ENCODE measurements at places on chromosomes 11 and 22. TPM values are rescaled to one million over a fixed set of nuclear protein-coding genes. Genes with fewer than 3 reads are reported as not detected.

DNA sequence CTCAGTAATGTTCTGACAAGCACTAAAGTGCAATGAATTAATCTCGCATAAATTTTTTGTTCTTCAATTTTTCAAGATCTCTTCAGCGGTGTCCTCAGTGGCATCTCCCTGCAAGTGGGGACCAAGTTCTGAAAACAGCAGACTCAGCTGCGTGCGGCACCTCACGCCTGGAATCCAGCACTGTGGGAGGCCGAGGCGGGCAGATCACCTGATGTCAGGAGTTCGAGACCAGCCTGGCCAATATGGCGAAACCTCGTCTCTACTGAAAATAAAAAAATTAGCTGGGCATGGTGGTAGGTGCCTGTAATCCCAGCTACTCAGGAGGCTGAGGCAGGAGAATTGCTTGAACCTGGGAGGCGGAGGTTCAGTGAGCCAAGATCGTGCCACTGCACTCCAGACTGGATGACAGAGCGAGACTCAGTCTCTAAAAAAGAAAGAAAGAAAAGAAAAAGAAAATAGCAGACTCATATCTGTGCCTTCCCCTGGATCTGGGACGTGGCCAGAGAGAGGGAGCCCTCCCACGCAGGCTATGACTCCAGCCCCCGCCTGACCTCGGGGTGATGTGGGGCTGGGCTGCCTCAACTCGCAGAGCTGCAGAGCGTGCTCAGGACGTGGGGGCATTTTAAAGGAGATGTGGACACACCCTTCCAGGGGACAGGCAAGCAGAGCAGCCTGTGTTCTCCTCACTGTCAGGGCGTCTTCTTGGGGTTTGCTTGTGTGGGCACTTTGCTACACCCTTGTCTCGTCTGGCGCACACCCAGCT is 346.6 kb downstream of the BRD1 start:
- no peak for DNase-seq

DNA sequence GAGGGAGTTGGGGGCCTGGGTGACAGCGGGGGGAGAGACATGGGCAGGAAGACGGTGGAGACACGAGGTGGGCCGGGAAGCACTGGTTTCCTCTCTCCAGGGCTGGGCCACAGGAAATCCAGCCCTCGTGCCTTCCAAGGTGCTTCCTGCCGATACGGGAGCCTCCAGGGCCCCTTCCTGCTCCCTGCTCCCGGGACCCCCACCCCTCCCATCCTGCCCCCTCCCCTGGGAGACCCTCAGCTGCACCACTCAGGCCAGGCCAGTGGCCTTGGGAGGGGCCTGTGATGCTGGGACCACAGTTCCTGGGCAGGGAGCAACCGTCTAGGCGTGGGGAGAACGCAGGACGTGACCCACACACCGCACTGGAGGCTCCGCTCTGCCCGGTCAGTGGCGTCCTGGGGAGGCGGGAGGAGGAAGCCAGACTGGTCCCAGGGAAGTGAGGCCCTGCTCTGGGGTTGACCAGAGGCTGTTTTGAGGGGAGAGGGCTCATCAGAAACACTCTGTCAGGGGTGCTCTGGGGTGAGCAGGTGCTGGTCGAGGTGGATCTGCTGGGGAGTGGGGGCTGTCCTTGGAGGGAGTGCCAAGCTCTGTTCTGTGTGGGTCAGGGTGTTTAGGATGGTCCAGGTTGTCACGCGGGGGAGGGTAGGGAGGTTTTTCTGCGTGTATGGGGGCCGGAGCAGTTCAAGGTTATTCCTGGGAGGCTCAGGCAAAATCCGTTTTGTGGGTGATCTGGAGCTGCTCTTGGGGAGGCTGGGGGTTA is at the start of gene SHANK3:
Gene SHANK3 (plus strand): TSS at position 353 of the 760 bp plus-strand sequence.
- DNase-seq: no peak

Gene SLC37A4
- total RNA-seq: 26.6 TPM

DNA sequence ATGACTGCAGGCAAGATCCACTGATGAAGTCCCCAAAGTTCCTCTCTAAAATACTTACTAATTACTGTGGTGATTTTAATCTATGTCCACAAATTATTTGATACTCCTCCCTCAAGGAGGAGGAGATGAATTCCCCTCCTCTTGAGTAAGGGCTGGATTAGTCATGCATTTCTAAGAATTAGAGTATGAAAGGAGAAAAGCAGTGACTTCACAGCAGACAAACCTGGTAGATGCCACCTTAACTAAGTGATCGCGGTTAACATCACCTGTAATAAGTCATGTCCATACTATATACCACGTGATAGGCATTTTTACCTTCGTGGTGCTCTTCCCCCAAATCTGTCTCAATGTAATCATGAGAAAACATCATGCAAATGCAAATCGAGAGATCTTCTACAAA is 52.0 kb upstream of the TSPAN18 start:
- DNase-seq: no peak

Gene MUC2
- total RNA-seq: not detected

Gene APOA1
- total RNA-seq: 0.14 TPM

DNA sequence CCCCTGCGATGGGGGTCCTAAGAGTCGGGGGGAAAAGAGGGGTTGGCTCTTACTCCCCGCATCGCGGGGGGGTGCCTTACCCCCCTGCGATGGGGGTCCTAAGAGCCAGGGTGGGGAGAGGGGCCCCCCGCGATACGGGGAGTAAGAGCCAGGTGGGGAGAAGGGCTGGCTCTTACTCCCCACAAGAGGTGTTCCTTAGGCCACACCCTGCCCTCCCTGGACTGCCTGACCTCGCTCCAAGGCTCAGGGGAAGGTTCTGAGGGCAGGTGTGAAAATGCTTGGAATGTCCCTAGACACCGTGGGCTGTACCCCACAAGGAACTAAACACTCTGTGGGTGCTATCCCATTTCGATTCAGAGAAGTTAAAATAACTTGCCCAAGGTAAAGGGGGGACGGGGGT is 7.8 kb downstream of the UNC93B1 start:
- no peak for DNase-seq

DNA sequence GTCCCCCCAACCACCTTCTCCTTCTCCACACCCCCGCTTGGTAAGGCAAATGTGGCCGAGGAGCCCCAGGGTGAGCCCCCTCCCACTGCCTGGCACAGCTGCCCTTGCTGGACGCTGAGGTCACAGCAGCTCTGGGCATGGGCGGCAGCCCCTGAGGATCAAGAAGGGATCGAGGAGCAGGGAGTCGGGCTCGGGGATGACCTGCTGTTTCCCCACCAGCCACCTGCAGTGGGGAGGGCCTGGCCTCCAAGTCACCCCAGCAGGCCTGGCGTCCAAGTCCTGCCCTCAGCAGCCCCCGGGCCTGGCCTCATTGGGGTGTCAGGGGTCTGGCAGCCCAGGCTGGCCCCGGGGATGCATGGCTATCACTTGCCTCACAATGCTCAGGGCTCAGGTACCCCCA is 23.7 kb downstream of the MUC5AC start:
- DNase-seq: no peak

DNA sequence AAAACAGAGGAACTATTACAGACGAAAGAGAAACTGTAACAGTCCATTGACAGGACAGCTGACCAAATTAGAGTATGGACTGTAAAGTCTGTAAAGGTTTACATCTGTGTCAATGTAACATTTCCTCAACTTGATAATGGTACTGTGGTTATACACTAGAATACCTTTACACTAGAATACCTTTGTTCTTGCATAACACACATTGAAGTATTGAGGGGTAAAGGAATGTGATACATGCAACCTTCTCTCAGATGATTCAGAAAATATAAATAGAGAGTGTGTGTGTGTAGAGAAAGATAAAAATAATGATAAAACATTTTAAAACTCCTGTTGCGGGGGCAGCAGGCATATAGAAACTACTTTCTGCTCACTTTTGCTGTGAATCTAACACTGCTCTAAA is 5.6 kb upstream of the EEF1G start:
- DNase-seq: no peak

DNA sequence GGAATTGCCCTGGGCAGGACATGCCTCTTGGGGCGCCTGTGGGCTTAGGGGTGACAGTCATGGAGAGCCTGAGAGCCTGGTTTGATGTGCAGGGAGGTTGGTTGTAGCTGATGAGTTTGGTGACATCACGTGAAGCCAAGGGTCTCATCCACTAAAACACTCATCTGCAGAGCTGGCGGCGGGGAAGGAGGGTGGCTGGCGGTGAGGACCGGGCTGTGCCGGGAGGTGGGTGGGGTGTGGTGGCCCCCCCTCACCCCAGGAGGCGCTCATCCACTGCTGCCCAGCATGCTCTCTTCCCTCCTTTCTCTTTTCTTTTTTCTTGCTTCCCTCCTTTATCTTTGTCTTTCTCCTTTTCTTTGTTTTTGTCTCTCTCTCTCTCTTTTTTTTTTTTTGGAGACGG is 49.0 kb downstream of the GRAMD4 start:
- no peak for DNase-seq

Gene C22orf42
- not detected for total RNA-seq

DNA sequence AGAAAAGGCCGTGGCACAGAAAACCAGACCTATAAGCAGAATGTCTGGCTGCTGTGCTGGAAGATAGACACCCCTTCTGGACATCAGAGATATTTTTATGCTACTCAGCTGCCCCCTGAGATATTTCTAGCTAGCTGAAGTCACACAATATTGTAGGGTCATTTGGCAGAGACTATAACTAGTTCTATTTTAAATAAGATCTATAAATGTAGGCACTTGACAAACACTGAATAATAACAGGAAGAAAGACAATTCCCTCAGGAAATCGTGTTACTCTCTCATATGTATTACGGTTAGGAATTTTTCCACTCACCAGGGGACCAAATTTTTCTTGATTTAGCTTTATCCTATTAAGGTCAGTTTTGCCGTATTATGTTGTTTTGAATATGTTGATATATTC is 845.4 kb downstream of the OPCML start:
- no peak for DNase-seq

DNA sequence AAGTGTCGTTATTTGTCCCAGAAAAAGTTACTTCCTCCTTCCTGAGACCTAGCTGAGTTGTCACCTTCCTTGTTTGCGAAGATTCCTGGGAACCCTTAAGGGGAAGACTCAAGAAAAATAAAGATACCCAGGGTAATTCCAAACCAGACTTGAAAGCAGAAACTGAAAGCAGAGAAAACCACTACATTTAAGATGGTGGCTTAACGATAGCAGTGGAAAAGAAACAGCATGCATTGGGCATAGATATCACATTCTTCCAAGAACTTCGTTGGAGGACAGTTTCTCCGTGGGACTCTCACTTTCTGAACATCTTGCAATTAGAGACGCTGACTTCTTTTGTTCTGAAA is 89.1 kb downstream of the FAM76B start:
- no peak for DNase-seq

DNA sequence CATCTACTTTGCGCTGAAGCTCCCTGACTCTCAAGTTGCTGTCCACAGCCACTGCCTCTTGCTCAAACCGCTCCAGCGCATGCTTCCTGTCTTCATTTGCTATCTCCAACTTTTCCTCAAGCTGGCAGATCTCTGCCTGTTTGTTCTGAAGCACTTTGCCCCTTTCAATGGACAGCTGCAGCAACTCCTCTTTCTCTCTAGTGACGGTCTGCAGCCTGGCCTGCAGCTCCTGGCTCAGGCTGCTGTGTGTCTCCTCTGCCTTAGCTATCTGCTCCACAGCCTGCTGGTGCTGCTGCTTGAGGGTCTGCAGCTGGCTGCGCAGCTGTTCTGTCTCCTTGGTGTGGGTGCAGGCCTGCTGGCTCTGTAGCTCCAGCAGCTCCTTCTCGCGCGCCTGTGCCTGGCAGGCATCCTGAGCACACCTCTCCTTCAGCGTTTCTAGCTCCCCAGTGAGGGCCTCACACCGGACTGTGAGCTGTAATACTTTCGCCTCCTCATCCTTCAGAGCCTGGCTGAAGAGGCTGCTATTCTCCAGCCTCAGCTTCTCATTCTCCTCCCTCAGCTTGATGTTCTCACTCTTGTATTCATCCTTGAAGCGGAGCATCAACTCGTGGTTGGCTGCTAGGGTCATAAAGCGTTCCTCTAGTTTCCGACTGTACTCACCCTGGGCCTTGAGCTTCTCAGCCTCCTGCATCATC is 723 bp downstream of the CCDC89 start:
- no peak for DNase-seq

DNA sequence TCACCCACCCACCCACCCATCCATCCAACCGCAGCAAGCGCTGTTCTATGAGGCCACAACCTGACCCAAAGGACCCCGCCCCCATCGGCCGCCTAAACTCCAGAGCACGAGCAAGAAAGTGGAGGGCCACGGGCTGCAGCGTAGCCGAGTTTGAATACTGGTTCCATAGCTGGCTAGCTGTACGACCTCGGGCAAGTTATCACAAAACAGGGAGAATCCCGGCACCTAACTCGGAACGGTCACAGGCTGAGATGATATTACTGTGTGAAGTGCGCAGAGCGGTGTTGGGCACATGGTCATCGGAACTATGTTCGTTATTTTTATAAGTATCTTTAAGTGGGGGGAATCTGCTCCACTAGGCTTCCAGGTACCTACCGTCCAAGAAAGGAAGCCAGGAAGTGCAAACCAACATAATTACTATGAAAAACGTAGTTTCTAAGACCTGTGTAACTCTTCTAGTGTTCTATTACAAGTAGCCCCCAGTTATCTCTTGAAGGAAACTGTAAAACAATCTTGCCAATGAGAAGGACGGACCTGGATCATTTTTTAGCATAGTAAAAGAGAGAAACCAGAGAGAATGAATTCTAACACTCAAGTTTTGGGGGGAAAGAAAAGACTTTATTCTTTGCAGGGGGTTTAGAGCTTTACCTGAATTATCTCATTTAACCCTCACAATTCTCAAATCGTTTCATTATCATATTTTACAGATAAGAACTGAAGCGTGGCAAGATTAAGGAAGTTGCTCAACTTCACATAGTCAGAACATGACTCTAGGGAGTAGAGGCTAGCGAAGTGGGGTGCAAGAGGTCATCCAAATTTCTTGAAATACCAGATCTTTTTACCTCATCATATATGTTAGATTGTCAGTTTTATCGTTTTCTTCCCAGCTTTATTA is 663 bp upstream of the BUD13 start:
- DNase-seq: peak; percentile 30

Gene RAB39A
- total RNA-seq: 0.60 TPM

GRCh38 chr11:117606790-117607189 is 190.2 kb downstream of the DSCAML1 start:
- no peak for DNase-seq

GRCh38 chr11:126145954-126146353 is 65.5 kb downstream of the RPUSD4 start:
- no peak for DNase-seq
